Lung microvascular endothelial cell (primary cell): ENCODE measurements at places on chromosomes 2 and 18.
A peak's percentile ranks its signal among the peaks of the same experiment; 100 is the strongest.

DNA sequence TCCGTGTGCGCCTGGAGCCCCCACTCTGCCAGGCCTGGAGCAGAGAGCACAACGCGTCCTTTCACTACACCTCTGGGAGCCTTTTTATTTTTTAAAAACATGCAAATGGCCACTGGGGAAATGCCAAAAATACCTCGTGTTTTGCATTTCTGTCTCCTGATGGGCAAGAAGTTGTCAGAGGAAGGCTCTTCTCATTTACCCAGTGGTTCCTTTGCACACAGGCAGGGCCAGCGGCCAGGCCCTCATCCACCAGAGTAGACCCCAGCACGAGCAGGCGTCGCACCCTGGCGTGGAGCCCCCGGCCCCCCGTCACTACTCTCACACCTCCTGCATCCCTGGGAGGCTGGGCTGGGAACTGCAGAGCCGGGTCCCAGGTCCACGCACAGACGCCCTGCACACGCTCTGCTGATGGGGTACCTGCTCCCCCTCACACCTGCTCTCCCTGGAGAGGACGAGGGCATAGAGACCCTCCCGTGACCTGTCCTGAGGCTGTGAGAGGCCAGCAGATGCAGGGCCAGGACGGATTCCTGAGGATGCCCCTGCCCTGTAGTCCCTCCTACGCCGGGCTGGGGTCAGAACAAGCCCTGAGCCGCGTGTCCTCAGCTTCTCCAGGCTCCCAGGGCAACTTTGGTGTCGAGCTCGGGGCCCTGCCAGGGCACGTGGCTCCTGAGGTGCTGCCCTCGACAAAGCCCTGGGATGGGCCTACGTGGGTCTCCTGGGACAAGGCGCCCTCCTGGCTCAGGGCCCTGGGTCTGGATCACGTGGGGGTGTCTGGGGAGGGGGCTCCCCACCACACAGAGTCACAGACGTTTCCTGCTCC is 65.0 kb downstream of the NFATC1 start:
- no peak for DNase-seq

- DNase-seq, result no peak
Observed at GRCh38 chr2:55452879-55453278, 33.2 kb upstream of the CCDC88A start.

- no peak for DNase-seq
Observed at GRCh38 chr2:42296226-42296625, 64.8 kb downstream of the COX7A2L start.

GRCh38 chr2:158664987-158665386 is 130.1 kb upstream of the DAPL1 start:
- DNase-seq, result no peak

- no peak for DNase-seq
Observed at GRCh38 chr18:60809937-60810336, 437.4 kb upstream of the MC4R start.

GRCh38 chr2:216633616-216634369 is 573 bp downstream of the IGFBP2 start:
- DNase-seq, result peak; percentile 26

GRCh38 chr2:20580690-20581437 is 70.0 kb downstream of the HS1BP3 start:
- DNase-seq, result no peak

DNA sequence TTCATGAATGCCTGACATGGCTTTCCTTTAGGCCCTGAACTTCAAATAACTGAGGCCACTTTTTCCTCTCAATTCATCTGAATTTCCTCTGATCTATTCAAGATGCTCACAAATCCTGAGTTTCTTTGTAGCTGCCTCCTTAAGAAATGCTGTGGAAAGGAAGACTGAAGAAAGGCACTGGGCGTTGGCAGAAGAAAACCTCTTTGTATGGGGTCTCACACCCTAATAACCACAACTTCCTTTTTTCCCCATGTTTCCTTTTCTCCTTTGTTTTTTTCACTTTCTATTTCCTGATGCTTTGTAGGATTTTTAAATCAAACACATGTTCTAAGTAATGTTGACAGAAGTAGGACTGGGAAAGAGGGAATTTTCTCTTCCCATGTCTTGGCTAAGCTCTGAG is 447.4 kb downstream of the CMPK2 start:
- no peak for DNase-seq

GRCh38 chr18:63951302-63951705 is 2.2 kb downstream of the HMSD start:
- peak; percentile 33 for DNase-seq

- no peak for DNase-seq
Observed at GRCh38 chr18:35827903-35828275, 144.6 kb upstream of the RMP24 start.

DNA sequence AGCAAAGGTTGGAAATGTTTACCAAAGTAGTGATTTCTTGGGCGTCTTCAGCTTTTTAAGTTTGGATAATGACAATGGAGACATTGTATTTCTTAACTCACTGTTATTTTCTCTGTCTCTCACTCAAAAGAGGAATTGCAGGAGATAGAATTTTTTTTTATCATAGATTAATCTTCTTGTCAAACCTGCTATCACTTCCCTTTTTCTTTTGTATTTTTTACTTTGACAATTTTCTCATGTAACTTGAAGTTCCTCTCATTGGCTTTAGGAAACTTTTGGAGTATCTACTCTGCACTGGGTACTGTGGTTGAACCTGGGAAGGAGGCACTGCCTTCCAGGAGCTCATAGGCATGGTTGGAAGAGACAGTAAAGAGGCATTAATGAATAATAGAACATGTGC is 489.1 kb downstream of the CNTNAP5 start:
- no peak for DNase-seq

DNA sequence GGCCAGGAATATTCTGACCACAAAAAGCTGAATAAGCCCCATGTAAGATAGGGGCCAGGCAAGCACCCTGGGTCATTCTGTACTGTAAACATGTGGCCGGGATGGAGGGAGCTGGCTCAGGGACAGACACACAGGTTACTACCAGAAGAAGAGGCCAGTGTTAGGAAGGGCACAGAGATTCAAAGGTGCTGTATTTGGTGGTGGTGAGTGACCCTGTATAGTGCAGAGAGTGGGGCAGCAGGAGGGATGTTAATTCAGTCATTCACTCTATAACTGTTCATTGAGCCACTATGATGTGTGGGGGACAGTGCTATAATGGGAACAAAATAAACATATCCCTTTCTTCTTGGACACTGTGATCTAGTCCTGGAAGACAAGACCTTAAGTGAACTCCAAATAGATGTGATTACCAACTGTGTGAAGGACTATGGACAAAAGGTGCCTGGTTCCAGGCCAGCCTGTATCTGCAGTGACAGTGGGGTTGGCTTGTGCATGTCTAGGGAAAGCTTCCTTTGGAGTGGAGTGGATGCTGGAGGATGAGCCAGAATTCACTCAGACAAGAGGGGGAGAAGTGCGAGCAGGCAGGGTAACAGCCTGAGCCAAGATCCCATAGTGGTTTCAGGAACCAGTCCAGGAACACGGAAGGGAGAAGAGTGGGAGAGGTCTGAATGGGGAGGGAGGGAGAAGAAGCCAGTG is 8.3 kb downstream of the MOCOS start:
- DNase-seq, result no peak

- no peak for DNase-seq
Observed at GRCh38 chr2:238203973-238204683, 633 bp upstream of the ILKAP start.
